ENCODE measurements at places on chromosomes 12 and 14.

DNA sequence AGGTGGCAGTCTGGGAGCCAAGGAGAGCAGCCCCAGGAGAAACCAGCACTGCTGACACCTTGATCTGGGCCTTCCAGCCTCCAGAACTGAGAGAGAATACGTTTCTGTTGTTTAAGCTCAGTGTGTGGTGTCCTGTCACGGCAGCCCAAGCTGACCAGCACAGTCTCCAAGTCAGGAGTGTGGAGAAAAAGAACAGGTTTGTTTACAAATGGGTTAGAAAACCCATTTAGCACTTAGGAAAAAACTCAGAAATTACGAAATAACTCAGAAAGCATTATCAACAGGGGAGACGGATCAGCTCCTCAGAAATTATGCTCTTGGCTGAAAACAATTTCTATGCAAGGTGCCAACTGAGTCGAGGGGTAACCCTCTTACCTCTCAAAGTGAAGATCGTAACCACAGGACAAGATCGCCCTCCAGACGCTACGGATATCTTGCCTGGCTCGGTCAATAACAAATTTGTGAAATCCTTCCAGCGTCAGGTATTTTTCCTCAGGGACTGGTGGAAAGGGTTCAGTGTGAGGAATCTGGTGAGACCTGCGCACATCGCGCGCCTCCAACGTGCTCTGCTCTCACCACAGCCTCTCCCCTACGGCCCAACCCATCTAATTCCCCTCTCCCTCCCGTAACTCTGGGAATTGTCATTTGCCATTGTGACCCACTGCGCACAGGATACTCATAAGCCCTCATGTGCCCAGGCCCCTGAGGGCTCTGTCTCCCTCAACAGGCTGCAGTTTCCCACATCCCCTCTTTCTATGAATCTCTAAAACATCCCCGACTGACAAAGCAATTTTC, 50.2 kb downstream of the TRAFD1 start:
- no peak for DNase-seq

DNA sequence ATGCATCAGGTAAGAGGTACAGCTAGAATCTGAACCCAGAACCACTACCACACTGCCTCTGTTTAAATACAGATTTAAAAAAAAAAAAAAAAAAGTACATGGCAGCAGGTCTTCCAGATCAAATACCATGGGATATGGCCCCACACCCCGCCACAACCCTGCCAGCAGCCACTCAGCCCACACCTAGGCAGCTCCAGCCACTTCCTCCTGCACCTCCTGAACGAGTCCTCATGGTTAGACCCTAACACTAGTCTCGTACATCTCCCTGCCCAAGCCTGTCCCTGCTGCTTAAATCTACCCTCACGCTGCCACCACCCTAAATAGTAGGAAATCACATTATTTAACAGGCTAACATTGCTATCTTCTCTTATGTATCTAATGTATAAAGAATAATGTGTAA, 12.6 kb downstream of the SETD3 start:
- no peak for DNase-seq

DNA sequence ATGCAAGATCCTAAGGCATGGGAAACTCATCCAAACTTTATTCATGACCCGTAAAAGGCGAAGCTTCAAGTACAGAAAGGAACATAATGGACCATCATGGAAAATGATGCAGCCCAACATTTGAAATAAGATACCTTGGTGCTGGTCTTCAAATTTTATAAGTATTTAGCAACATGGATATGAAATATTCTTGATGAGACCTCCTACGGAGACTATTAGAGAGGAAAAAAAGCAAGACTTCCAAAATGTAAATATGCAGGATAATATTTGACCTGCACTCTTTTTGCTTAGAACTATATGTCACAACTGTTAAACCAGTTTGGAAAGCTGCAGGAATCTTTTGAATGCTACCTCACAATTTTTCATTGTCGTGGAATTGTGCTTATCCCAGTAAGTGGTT, 168.8 kb upstream of the ARID2 start:
- DNase-seq, result no peak

- no peak for DNase-seq
Observed at GRCh38 chr12:52745554-52745953, 31.6 kb downstream of the KRT76 start.

GRCh38 chr12:29639893-29640495, 142.5 kb upstream of the OVCH1 start:
- DNase-seq, result no peak

GRCh38 chr12:127579446-127579845, 687.5 kb upstream of the TMEM132C start:
- DNase-seq, result no peak

Measured in thoracic aorta (tissue), 2 donors.